ENCODE measurements at places on chromosomes 1 and 21.

DNA sequence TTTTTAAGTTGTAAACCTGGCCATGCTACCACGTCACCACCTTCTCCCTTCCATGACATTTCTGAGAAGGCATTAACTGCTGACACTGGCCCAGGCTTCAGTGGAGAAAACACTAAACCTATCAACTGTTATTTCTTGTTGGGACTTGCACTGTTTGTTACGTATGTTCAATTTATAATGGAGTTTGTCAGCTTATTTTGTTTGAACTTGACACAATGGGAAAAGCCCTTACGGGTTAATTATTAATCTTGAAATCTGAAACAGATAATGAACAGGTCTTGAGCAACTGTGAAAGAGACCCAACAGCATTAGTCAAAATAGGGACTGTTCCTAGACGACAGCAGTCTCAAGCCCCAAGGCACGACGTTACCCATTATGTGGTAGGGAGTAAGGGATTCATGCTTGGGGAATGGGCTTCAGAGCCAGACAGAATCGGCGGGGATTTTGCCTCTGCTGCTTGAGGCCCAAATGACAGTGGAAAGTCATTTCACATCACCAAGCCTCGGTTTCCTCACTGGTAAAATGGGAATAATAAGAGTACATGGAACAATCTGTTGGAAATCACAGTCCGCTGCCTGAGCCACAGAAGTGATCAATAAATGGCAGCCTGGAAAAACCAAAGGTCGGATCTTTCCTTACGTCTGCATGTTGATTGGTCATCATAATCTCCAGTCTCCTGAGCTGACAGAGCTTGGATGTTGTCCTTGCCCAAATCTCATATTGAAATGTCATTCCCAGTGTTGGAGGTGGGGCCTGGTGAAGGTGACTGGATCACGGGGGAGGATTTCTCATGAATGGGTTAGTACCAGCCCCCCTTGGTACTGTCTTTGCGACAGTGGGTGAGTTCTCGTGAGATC is 44.5 kb downstream of the TIAM1 start:
- no peak for DNase-seq

- no peak for DNase-seq
These were observed 15.2 kb downstream of the ZNF697 start for GRCh38 chr1:119632841-119633240.

DNA sequence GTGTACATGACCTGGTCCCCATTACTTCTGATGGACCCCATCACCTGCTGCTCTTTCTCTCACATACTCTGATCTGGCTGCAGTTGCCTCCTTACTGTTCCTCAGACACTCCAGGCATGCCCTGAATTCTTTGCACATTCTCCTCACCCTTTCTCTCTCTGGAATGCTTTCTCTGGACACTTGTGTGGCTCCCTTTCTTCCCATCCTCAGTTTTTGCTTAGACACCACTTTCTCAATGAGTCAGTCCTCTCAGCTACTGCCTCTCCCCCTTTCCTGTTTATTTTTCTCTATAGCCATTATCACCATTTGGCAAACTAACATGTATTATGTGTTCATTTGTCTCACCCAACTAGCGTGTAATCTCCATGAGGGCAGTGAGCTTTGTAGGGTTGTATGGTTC is 28.1 kb downstream of the PLXNA2 start:
- DNase-seq = no peak

GRCh38 chr1:68085752-68086151 is 35.3 kb upstream of the DIRAS3 start:
- no peak for DNase-seq

- DNase-seq = no peak
These were observed 235.3 kb downstream of the TOMM20 start for GRCh38 chr1:234893359-234893724.

DNA sequence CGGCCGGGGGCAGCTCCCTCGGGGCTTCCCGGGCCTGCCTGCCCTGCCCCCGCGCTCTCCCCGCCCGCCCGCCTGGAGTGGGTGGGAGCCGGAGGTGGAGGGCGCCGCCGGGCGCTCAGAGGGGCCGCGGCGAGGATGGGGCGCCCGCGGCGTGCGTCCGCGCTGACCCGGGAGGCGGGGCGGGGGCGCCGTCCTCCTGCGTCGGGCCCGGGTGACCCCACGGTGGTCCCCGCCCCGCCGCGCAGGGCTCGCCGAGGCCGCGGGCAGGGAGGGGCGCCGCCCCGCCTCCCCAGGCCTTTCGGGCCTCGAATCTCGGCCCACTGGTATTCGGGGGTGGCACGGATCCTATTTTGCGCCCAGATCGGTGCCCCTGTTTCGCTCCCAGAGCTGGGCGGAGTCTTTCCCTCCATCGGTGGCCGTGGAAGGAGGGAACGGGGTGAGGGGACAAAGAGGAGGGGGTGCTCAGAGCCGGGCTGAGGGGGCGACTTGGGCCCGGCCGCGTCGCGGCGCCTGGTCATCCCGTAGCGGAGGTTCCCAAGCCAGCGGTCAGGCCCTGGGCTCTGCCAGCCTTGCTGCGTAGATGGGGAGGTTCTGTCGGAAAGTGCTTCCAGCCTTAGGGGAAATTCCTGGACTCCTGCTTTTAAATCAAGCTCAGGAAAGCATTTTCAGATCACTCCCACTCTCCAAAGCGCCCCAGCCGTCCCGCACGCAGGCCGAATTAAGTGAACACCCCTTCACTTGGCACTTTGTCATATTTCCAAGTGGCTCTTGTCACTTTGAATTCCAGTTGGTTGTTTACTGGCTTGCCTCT is 545 bp downstream of the PATJ start:
- peak; percentile 27 for DNase-seq

GRCh38 chr1:48263041-48263440 is 40.5 kb downstream of the SLC5A9 start:
- no peak for DNase-seq

GRCh38 chr1:36844917-36845316 is 189.4 kb downstream of the GRIK3 start:
- no peak for DNase-seq

DNA sequence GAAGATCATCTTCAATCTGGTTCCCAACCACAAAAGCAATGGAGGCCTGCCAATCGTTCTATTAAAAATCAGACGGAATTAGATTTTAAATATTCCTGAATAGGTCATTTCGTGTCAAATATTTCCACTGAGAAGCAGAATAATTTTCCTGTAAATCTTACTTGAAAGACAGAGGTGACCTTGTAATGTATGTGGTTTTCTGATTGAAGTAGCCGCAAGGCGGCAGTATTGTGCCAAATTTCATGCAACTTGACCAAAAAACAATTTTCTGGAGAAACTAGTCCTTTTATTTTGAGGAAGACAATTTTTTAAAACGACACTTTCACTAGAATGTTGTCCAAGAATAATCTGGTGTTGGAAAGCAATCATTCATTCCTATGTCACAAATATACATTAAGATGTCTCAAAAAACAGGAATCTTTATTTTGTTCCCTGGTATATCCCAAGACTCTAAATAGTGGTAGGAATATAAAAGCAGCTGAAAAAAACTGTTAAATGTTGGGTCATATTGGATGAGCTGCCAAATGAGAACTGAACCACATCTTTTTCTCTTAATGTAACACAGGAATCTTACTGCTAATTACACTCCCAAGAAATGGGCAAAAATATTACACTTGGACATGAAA is 33.6 kb downstream of the SPAG17 start:
- DNase-seq = no peak

GRCh38 chr1:192573499-192573898 is 2.1 kb upstream of the RGS1 start:
- no peak for DNase-seq

DNA sequence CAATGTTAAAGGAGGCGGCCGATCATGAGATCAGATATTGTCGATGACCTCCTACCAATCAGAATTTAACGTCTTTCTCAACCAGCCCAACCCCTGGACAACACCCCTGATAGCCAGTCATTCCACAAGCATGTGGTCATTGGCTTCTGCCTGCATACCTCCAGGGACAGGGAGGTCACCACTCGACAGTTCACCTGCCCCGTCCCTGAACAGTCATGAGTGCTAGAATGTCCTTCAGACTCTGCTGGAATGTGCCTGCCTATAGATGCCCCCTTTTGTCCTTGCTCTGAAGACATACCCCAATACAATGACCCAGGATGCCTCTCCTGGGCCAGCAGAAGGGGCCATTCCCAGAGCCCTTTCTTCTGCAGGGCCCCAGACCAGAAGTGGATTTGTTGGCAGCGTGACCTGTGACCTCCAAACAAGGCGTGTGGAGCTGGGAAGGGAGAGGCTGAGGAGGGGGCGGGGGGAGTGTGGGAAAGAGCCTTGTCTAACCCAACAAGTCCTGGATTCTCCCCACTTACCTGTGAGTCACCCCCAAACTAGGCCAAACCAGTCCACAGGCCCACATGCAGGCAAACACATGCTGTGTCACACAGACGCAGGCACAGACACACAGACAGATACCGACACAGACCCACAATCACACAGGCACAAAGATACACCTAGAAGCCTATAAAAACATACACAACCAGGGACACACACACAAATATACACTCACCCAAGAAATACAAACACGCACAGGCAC is 2.2 kb downstream of the CRYBG2 start:
- no peak for DNase-seq

GRCh38 chr1:57719274-57719673 is 295.4 kb upstream of the DAB1 start:
- DNase-seq = no peak

DNA sequence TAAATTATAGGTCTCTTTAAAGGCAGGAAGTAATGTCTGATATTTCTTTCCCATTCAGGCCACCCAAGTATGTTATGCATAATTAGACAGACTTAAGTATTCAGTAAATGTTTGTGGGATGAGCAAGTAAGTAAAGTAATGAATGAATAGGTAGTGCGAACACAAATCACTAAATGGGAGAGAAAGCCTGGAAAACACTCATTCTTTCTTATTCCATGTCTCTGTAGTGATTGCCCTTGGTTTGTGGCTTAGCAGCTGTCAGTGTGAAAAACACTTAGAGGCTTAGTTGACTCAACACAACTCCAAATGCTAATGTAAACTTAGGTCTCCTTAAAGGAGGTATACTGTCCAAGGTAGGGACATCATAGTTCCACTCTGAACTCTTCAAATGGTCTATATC is 182.5 kb downstream of the ZC3H11B start:
- no peak for DNase-seq

DNA sequence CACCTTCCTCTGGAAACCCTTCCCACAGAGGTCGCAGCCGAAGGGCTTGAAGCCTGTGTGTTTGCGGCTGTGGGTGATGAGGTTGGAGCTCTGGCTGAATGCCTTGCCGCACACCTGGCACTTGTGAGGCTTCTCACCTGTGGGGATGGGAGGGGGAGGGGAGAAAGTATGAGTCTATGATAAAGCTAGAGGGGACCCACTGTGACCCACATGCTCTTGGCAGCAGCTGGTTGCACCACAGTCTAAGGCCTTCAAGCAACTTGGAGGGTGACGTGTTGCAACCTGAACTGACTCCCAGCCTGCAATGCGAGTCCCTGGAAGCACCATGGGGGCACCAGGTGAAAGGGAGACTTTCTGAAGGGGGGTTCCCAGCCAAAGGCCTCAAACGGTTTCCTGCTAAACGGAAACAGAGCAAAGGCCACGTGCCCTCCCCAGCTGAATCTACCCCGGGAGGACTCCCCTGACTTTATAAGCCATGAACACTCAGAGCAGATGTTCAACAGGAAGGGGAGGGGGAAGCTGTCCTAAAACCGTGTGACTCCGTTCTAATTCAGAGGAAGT is 10.6 kb downstream of the GFI1 start:
- DNase-seq = peak; percentile 63

DNA sequence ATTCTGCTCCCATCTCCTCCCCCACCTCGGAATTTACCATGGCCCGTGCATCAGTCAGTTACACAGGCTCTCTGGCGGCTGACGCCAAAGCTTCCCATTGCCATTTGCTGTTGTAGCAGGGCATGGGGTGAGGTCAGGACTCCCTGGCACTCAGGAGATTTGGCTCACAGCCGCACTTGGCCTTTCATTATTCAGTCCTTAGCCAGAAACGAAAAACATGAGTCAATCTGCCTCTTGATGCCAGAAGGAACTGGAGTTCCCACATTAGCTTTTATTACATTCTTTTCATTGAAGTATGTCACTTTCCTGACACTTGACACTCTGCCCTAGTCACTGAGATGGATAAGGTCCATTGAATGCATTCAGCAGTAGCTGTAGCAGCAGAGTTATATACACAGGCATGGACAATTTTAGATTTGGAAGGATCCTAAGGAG is 260.6 kb downstream of the CACNA1E start:
- no peak for DNase-seq

DNA sequence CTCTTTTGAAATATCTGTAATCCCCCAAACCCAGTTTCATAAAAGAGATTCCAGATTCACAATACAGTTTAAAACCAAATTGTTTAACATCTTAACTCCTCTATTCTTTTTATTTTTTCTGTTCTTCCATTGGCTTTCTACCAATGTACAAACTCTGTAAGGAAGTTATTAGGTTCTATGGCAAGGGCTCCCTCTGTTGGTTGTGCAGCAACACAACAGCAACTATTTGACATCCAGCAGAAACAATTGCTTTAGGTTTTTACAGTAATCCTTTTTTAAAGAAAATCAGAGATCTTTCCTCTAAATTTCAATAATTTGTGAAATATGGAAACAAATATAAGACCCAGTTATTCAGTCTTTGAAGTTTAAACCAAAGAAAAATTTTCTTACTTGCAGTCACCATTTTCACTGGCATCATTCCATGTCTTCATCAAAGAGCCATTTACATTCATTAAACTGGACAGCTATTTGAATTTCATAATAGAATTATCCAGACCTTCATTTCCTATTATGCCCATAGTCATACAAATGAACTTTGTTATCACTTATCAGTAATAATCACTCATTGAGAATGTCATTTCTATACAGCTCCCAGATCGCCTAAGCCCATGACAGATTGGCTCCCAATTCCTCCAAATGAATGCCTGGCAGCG is 46.5 kb upstream of the RNF11 start:
- DNase-seq = peak; percentile 53

DNA sequence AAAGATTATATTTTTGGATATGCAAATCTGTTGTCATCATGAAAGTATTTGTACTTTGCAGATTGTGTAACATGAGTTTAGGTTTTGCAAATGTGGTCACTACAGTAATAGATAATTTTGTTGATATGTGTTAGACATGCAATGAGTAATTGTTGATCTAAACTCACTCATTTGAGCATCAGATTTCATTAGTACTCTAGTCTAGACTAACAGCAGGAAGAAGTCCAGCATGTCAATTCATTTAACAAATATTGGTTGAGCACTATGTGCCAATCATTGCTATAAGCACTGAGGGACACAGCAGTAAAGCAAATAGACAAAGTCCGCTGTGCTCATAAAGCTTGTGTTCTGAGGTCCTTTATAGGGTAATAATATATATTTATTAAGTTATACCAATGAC is 350.0 kb downstream of the USP25 start:
- no peak for DNase-seq
